ENCODE measurements at places on chromosomes 5 and 9.

GRCh38 chr5:112237456-112237855 is 181.6 kb downstream of the EPB41L4A start:
- no peak for DNase-seq

- no peak for DNase-seq
These were observed 15.2 kb downstream of the IPPK start for GRCh38 chr9:92654481-92655301.

DNA sequence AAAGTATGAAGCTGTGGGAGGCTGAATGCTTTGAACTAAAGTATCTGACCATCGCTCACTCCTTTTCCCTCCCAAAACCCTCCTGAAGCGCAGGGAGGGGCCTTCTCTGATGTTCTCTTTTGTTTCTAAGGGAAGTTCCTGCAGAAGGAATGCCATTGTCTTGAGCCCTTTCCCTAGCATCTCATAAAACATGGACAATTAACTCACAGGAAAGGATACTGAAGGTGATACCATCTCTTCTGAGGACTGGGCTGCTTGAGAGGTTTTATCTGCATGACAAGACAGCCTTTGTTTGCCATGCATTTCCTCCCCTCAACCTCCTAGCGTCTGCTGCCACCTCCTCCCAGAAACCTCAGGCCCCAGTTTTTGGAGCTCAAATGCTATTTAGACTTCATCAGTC is 4.3 kb upstream of the RMND5B start:
- DNase-seq = no peak

DNA sequence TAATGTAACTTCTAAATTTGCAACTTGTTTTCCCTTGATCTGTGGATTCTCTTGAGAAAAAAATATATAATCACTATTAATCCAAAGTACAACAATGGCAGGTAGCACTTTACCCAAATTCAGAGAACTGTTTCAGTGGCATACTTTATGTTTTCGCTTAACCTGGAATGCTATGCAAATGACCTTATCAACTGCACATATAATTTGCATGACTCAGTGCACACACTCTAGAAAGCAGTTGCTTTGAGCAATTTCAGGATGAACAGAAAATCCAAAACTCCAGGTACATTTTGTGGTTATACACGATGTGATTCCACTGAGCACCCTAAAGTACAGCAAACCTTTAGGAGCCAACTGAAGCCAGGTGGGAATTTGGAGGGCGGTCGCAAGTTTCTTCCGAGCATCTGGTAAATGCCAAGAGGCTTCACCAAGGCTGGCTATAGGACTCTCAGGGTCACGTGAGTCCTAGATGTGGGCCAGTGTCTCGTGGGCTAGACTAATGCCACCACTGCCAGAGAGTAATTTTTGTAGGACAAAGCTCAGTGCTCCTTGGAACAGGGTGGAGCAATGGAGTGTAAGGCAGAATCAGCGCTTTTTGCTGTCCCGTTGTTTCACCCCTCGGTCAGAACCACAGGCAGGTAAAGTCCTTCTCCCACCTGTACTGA is 37.3 kb downstream of the DMGDH start:
- no peak for DNase-seq

- DNase-seq = no peak
These were observed 73.9 kb upstream of the RANBP6 start for GRCh38 chr9:6089300-6089699.

DNA sequence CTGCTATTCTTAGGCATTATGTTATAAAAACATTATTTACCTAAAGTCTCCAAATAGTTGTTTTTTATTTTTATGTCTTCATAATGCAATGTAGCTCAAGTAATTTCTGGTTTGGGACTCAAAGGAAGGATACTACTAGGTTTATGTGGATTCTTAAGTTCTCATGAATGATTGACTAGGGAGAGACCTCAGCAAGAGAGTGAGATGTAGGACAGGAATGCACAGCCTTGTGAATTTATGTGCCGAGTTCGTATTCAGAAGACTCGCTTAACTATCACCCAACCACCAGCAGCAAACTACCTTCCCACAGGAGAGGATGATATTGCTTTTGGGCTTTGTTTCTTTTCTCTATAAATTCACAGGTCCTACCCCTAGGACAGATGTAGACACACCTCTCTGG is 282.9 kb downstream of the ARHGEF28 start:
- no peak for DNase-seq

- DNase-seq = no peak
These were observed 115.7 kb downstream of the FBXL17 start for GRCh38 chr5:108266242-108266641.

GRCh38 chr5:174837919-174838902 is 113.8 kb downstream of the MSX2 start:
- no peak for DNase-seq

- DNase-seq = no peak
These were observed 38.2 kb downstream of the HAVCR1 start for GRCh38 chr5:157020511-157021222.

All from cortex of kidney (tissue), 1 donor.